ENCODE measurements at places on chromosomes 4 and X.

DNA sequence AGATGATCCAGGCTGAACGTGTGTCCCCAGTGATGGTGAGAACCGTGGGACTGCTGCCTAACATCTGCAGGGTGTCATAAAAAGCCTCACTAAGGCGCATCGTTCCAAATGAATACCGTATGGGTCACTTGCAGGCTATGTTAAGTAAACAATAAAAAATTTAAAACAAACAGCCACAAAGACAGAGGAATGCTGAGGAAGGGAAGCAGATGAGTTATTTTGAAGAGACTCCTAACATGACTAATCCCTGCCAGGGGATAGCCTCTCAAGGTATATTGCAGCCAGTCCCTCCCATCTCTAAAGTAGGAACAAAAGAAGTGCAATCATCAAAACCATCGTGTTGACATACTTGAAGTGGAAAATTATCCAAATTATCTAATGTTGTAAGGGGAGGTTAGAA, 83.8 kb downstream of the UNC5C start:
- DNase-seq: no peak

DNA sequence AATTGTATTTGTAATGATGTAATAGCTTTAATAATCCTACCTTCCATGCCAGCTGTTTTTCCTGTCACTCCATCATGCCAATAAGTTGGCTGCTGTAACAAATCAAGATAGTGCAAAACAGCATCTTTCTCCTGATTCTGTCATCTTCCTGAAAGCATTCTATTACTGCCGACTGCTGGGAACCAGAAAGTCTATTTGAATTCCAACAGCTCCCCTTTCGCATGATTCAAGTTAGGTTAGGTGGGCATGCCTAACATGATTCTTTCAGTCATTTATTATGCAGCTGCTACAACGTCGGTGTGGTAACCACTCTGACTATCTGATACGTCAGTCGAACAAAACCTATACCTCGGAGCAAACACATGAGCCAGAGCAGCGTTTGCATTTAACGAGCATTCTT, 127.9 kb upstream of the DMD start:
- no peak for DNase-seq

DNA sequence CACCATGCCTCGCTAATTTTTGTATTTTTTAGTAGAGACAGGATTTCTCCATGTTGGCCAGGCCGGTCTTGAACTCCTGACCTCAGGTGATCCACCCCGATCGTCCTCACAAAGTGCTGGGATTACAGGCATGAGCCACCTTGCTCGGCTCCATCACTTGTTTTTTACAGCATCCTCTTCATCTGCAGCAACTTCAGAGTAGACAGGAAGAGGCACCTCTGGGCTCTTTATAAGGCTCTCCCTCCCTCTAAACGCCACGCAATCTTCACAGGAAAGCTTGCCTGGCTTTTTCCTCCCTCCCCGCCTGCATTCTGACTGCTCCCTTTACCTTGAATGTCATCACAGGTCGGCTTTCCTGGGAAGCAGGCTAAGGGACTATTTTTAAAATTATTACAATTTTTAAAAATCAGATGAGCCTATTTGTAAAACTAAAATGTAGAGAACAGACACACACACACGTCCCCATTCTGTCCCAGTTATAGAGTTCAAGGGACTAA, 111.5 kb upstream of the LDB2 start:
- DNase-seq: no peak

GRCh38 chrX:39626749-39627148, 471.0 kb downstream of the BCOR start:
- DNase-seq: no peak

DNA sequence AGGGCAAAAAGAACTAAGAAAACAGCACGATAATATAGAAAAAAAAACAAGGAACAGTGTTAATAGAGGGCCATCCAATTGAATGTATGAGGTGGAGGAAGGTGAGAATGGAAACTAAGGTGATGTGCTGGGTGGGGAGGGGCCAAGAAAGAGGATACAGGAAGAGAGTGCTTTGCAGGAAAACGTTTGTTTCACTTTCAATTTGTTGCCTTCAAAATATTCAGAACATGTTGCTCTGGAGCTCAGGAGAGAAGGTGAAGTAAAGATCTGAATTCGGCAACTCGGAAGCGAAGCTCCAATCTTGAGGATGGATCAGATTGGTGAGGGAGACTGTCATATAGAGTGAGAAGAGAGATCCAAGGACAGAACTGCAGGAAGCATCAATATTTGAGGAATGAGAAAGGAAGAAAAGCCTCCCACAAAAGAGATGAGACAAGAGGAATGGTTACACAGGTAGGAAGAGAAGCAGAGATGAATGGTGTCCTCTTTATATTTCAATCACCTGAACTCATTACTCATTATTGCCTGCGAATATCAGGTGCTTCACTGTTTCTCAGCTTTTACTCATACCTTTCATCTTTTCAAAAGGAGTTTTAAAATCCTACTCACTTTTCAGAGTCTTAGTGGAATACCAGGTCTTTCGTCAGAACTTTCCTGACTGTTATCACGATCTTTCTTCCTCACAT, 14.7 kb upstream of the SEC24D start:
- no peak for DNase-seq

GRCh38 chr4:174714393-174715211, 114.4 kb downstream of the GLRA3 start:
- peak; percentile 27 for DNase-seq

GRCh38 chrX:154013614-154014360, 5.9 kb downstream of the IRAK1 start:
- DNase-seq: no peak

GRCh38 chrX:13304052-13304451, 15.8 kb downstream of the ATXN3L start:
- DNase-seq: no peak

All from non-pigmented ciliary epithelial cell (primary cell).